ENCODE measurements at places on chromosomes 1 and 21. TPM values are rescaled to one million over a fixed set of nuclear protein-coding genes. Genes with fewer than 3 reads are reported as not detected.

GPR25 gene
- not detected for total RNA-seq

IFI16 gene
- total RNA-seq, result 94.5 TPM

CYP4B1 gene
- not detected for total RNA-seq

FAM131C gene
- total RNA-seq, result 0.45 TPM
